ENCODE measurements at places on chromosomes 4 and X.

GRCh38 chr4:188336891-188337290 is 197.7 kb downstream of the TRIML1 start:
- DNase-seq = no peak

- no peak for DNase-seq
These were observed 19.7 kb downstream of the GAB3 start for GRCh38 chrX:154731184-154731583.

GRCh38 chrX:153992180-153992579 is 19.6 kb downstream of the TMEM187 start:
- no peak for DNase-seq

DNA sequence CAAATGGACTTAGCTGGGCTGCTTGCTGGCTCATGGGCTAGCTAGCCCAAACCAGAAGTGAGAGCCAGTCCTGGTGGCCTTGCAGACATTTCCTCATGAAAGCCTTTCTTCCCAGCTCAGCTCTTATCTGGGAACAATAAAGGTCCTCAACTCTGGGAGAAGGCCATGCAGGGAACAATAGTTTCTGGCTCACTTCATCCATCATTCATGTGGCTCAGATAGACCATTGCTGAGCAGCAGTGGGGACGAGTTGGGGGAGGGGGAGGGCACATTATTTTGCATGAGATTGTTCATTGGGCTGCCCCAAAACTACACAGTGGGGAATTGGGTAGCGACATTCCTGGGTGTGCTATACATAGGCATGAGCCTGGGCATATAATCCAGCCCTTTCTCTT is 47.6 kb downstream of the NHSL2 start:
- DNase-seq = no peak

GRCh38 chr4:121654738-121655137 is 42.0 kb downstream of the ANXA5 start:
- DNase-seq = no peak

Measured in omental fat pad (tissue), 4 donors.